ENCODE measurements at places on chromosomes 7 and 10. TPM values are rescaled to one million over a fixed set of nuclear protein-coding genes. Genes with fewer than 3 reads are reported as not detected.

DKK1 gene
- total RNA-seq, result not detected

- no peak for DNase-seq
These were observed 510.6 kb downstream of the HTR7 start for GRCh38 chr10:90347239-90347638.

DNA sequence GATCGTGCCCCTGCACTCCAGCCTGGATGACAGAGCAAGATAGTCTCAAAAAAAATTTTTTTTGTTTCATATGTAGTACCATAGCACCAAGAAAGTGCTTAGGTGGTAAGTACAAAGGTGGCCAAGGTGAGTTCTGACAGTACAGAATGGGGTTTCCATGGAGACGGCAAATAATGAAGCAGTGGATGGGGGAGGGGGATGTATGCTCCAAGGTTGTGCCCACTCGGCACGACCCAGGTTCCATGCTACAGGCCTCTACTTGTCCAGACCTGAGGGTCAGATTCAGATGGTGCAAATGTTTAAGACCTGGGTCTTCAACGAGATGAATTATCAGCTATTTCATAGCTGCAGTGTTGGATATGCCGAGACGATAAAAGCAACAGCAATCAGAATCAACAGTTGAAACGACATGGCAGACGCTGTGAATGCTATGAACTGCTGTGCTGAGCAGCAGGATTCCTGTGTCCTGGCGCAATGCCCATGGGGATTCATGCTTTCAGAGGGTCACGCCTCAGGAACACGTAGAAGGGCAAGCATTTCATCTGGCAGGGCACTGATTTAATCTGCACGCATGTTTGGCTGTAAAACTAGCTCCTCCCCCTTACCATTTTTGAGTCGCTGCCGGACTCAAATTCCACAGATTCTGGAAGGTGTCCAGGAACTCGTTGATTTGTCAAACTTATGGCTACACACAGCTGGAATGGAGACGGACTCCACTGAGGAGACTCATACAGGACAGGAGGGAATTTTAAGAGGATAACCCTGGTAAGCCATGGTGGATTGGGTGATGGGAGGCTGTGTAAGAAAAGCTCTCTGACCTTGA lies 256.5 kb downstream of the FRMD4A start:
- DNase-seq, result no peak

DNA sequence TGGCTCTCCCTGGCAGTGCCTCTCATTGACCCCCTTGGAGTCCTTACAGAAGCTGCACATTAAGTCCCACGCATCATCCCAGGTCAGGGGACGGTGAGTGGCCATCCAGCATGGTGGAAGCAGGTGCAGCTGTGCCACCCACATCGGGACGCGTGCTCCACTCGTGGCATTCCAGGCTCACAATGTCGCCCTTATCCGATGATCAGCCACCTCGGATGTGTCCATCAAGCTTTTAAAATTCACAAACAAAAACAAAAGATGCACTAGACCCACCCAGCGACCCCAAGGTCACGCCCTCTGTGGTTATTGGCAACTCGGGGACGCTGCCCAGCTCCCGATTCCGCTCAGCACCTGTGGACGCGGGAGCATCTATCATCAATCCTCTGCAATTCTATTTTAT lies 530.9 kb downstream of the PTPRN2 start:
- DNase-seq, result no peak

DNA sequence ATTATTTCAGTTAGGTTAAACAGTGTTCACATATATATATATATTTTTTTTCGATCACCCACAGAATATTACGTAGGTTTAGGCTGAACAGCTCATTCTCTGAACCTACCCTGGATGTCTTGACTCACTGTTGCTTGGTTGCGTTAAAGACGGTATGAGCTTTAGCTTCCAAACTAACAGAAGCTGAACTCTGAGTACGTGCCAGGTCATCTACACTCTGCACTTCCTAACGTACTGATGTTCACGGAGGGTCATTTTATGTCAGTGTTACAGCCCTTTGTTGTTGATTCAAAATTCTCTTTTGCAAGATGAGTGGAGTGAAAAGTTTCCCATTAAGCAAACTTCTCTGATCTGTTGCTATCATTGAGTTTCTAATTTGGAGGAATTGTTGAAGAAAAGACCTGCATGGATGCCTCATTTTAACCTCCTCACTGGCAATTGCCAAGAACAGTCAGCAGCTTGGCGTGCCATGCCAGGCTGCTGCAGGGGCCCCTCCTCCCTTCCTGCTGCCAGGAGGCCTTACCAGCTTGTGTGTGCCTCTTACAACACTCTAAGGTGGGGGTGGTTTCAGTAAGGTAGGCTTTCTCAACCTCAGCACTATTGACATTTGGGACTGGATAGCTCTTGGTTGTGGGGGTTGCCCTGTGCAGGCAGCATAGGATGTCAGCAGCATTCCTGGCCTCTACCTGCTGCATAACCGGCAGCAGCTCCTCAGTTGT lies 44.3 kb downstream of the INSYN2A start:
- no peak for DNase-seq

PEX1 gene
- 16.9 TPM for total RNA-seq

ECD gene
- total RNA-seq, result 37.5 TPM

All from activated CD4-positive, alpha-beta memory T cell treated with anti-CD3 and anti-CD28 coated beads for 36 hours (primary cell).